ENCODE measurements at places on chromosomes 6 and 20.

GRCh38 chr6:24854077-24854666, 55.5 kb upstream of the ARMH2 start:
- DNase-seq = no peak

- DNase-seq = no peak
These were observed 53.0 kb downstream of the DEK start for GRCh38 chr6:18211338-18211737.

DNA sequence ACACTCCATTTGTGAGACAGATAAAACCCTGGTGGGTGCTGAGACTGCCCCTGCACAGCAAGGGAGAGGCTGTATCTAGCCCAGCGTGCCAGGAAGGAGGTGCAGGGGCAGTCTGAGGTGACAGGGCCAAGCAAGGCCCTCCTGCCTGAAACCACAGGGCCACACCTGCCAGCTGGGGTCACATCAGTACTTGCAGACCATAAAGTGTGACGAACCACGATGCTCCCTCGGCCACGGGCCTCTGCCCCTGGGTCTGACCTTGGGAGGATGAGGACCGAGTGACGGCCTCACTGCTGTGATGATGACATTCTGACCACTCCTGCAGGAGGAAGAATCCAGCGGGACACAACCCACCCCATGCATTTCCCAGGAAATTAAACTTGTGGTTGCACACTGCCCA, 75.1 kb downstream of the NINL start:
- DNase-seq = no peak

- no peak for DNase-seq
These were observed 10.5 kb downstream of the SYTL3 start for GRCh38 chr6:158660333-158660754.

- peak; percentile 16 for DNase-seq
These were observed 26.7 kb downstream of the GPX6 start for GRCh38 chr6:28488916-28489365.

DNA sequence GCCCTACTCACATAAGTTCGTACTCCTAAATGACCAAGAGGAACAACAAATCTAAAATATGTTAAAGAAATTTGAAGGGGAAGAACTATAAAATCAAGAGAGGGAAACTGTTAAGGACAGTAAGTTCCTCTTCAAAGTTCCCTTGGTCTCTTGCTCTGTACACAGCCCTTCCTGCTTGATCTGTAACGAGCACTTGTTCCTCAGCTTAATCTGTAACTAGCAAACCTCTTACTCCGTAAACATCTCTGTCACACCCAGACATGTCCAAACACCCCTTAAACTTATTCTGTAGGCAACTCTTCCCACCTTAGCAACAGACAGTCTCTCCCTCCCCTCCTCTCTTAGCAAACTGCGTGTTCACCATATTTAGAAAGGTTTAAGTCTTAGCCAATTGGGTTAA, 29.9 kb downstream of the PLN start:
- no peak for DNase-seq

DNA sequence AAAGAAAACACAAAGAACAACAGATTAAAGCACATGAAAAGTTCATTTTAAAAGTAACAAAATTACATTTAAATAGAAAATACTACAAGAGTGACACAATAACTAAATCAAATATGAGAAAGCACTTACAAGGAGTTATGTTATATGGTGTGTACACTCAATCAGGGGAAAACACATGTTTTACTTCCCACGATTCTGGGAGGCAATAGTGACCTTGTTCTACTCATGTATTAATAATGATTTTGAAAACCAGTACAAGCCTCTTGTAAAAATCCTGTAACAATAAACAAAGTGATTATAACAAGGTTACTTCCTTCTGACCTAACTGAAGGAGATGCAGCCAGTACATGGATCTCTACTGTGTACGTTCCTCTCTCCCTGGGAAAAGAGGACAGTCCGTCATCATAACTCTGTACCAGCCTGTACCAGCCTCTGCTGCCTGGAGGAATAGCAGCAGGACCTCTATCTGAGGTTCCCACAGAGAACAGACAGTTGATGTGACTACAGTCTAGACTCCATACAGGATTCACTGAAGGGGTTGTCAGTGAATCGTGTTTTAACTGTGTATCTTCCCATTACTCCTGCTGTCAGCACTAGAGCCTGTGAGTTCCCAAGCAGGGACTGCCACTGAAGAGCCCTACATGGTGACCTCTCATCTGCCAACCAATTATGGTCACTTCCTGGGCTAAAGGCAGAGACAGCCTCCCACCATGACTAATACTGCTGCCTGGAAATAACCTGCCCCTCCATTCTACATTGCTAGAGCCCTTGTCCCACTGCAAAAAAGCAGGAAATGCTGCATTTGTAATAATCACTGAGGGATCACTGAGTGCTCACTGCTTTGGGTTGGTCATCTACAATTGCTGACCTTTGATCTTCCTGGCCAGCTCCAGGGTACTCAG, 149.7 kb downstream of the KIF16B start:
- no peak for DNase-seq
